ENCODE measurements at places on chromosomes 1 and 21.

DNA sequence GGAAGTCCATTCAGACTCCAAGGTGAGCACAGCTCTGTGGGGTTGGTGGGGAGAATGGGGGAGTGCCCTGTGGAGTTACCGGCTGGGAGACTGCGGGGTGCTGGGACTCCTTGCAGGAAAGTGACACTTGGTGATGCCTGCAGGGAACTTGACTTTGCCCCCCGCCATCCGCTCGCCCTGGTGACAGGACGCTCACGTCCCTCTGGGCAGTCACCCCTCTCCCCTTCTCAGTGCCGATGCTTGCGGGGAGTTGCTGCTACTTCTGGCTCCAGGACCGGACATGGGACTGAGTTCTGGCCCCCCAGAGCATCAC lies 209.5 kb upstream of the C1orf174 start:
- DNase-seq, result no peak

DNA sequence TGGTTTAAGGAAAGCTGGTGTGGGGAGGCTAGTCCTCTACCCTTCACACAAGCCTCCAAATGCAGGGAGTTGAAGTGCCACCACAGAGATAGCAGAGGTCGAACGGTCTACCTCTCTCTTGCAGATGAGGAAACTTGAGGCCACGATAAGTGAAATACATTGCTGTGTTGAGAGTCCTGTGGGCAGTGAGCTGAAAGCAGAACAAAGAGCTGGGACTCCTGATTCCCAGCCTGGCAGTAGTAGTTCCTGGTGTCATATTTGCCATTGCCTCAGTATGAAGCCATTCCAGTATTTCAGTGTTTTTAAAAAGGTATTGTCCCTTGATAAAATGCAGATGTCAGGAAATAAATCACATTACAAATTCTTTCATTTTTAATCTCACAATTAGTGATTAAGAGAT lies 28.6 kb downstream of the AK4 start:
- no peak for DNase-seq

- no peak for DNase-seq
Observed at GRCh38 chr1:57475366-57475765, 51.5 kb upstream of the DAB1 start.

GRCh38 chr1:159077120-159077961 lies 775 bp upstream of the AIM2 start:
- no peak for DNase-seq

GRCh38 chr1:56808410-56808809 lies 10.8 kb downstream of the FYB2 start:
- no peak for DNase-seq

GRCh38 chr1:190436615-190437014 lies 41.0 kb downstream of the BRINP3 start:
- DNase-seq, result no peak

DNA sequence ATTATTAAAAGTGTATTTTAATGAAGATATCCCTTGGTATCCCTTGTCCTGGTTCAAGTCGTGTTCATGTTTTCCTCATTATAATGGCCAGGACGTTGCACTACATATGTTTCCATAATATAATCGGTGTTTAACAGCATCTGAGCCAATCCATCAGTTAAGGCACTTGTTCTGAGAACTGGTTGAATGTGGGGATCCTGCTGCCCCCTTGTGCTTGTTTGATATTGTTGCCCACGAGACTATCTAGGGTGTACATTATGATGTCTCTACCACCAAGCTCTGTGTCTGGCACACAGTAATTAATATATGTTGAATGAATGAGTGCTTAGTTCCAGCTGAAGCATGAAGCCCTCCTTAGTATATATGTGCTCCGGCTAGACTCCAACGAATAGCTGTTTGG lies 193.0 kb downstream of the CACNA1E start:
- DNase-seq, result no peak

GRCh38 chr21:32867597-32867996 lies 96.0 kb upstream of the PAXBP1 start:
- DNase-seq, result no peak

DNA sequence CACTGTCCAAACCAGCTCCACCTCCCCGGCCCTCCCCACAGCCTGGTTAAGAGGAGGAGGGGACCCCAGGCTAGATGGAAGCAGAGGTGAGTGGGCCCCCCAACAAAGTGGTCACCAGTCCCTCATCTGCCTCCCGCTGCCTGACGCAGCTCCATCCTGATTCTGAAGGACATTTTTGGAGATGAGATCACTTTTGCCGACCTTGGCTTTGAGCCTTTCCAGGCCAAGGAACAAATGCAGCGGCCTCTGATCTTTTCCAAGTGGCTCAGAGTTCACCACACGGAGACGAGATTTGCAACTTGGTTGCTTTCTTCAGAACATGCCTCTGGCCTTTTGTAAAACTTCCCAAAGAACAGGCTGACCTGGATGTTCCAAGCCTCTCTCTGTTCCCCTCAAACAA lies 223.1 kb downstream of the NPHP4 start:
- DNase-seq, result no peak

- no peak for DNase-seq
Observed at GRCh38 chr1:151846686-151847237, 6.8 kb downstream of the THEM5 start.

- no peak for DNase-seq
Observed at GRCh38 chr1:232589111-232589811, 40.7 kb downstream of the SIPA1L2 start.

GRCh38 chr1:96338622-96339021 lies 383.0 kb upstream of the PTBP2 start:
- no peak for DNase-seq

DNA sequence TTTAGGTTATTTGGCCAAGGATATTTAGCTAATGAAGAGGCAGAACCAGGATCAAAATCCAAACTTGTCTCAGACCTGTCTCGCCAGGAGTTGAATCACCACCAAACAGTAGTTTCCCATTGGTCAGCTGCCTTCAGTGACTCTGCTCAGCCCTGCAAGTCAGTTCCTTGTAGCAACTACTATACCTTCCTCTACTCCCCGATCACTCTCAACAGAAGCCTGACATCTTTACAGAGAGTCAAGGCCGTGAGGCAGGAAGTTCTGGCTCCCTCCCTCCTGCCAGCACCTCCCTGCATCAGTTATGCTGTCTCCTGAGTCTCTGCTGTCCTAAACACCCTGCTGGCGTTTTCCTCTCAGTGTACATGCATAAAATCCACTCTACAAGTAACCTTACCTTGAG lies 13.2 kb downstream of the PSMD4 start:
- DNase-seq, result no peak

- no peak for DNase-seq
Observed at GRCh38 chr1:65650682-65651081, 142.0 kb upstream of the PDE4B start.

GRCh38 chr1:62528015-62528414 lies 69.3 kb upstream of the ANGPTL3 start:
- DNase-seq, result no peak

DNA sequence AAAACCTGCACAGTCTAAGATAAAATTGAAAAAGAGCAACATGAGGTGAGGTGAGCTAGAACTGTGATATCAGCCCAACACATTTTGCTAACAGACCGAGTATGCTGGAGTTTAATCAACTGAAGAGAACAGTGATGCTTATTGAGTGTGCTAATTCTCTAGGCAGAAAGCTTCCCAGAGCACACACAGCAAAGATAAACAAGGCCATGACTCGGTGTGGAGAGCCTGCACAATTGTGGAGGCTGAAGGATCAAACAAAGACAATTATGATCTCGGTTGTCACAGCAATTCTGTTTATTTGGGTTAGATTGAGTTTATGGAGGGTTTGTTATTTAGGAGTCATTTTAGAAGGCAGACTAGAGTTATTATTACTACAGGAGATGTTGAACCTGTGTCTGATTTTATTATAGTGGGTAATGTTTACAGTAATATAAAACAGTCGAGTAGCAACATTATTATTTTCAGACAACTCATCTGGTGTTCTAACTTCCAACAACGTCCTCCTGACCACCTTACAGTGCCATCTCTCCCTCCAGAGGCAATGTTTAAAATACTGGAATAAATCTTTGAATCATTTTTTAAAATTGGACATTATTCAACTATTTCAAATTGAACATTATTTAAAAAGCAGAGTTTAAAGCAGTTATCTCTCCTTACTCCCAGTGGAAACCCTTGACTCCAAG lies 40.2 kb downstream of the DPT start:
- no peak for DNase-seq

- no peak for DNase-seq
Observed at GRCh38 chr21:45074818-45075595, 627 bp downstream of the ADARB1 start.

DNA sequence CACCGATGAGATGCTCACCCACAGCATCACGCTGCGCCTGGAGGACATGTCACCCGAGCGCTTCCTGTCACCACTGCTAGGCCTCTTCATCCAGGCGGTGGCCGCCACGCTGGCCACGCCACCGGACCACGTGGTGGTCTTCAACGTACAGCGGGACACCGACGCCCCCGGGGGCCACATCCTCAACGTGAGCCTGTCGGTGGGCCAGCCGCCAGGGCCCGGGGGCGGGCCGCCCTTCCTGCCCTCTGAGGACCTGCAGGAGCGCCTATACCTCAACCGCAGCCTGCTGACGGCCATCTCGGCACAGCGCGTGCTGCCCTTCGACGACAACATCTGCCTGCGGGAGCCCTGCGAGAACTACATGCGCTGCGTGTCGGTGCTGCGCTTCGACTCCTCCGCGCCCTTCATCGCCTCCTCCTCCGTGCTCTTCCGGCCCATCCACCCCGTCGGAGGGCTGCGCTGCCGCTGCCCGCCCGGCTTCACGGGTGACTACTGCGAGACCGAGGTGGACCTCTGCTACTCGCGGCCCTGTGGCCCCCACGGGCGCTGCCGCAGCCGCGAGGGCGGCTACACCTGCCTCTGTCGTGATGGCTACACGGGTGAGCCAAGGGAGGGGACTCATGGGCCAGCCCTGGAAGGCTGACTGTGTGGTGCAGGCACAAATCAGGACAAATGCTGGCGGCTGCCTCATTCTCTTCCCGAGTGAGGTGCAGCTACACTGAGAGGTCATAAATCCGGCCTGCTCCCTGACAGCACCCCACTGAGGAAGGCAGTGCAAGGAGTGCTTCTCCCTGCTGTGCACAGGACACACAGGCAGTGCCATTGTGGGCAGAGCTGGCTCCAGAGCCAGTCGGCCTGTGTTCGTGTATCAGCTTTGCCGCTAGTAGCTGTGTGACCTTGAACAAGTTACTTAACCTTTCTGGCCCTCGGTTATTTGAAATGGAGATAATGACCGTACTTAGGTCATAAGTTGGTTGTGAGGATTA lies 9.4 kb downstream of the CELSR2 start:
- DNase-seq, result no peak

DNA sequence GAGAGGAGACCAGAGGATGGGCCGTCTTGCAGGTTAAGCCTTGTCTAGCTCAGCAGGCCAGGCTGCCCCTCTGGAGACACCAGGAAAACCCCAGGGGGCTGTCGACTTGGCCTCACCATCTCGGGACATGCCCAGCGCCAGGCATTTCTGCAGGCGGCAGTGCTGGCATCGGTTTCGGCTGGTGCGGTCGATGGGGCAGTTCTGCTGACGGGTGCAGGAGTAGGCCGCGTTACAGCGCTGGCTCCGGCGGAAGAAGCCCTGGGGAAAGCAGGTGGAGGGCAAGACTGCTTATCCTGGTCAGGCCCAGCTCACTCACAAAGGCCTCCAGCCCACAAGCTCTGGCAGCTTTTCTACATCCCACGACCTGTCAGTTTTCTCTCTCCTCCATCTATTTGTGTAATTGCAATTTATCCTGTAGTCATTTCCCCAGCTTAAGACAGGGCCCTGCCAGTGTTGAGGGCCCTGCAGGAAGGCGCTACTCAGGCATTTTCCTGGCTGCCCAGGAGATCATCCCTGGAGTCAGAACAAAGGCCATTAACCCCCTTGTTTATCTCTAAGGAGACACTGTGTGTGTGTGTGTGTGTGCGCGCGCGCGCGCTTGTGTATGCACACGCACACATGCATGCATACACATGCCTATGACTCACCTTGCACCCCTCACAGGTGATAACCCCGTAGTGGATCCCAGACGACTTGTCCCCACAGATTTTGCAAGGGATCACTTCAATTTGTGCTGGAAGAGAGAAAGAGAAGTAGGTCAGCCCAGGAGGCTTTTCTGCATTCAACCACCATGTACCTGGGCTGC lies 11.5 kb upstream of the LINGO4 start:
- DNase-seq, result no peak

DNA sequence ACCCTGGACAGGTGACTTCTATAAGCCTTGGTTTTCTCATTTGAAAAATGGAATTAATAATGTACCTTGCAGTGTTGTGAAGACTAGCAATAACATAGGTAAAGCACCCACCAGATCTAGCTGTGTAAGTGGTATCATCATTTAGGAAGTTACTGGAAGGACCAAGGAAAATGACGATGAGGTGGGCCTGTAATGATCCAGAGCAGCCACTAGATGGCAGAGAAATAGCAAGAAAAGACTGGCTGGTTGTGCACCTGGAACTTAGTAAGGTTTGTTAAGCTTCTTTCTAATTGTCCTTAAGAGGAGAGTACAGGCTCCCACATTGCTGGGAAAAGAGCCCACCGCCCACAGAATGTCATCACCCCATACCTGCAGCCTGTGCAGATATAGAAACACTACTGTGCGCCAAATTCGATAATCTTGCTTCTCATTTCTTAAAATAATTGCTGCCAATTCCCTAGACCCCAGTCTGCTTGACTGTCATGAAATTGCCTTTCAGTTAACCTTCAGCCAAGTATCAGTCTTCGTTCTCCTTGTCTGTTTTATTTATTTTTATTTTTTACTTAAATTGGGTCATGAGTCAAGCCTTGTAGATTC lies 37.2 kb downstream of the WNT4 start:
- no peak for DNase-seq

- no peak for DNase-seq
Observed at GRCh38 chr1:87077959-87078639, 163.7 kb downstream of the HS2ST1 start.

DNA sequence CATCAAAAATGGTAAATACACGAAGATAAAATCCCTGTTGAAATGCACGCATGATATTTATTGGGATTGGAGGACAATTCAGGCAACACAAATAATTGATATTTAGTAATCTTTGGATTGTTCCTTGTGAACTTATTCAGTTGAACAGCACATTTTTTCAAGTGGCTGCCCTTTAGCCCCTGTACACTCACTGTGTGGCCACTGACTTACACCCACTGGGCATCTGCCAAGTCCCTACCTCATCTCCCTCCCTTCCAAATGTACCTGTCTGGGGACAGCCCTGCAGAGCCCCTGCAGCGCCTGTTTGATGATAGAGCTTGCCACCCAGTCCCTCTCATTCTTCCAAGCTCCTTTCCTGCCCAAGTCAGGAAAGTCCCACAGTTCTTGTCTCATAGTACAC lies 154.3 kb downstream of the GLUL start:
- DNase-seq, result no peak

GRCh38 chr1:67339623-67340343 lies 32.1 kb downstream of the IL12RB2 start:
- no peak for DNase-seq

- DNase-seq, result no peak
Observed at GRCh38 chr1:107251839-107252238, 111.0 kb downstream of the NTNG1 start.

GRCh38 chr1:224435318-224435763 lies 744 bp upstream of the WDR26 start:
- DNase-seq, result peak; percentile 28

- no peak for DNase-seq
Observed at GRCh38 chr1:55378582-55378981, 163.4 kb upstream of the USP24 start.

GRCh38 chr1:175637911-175638310 lies 105.5 kb downstream of the TNR start:
- no peak for DNase-seq

- DNase-seq, result no peak
Observed at GRCh38 chr1:11929849-11930248, 3.6 kb upstream of the KIAA2013 start.

- DNase-seq, result no peak
Observed at GRCh38 chr1:119893827-119894700, 2.3 kb downstream of the ADAM30 start.

GRCh38 chr21:35343046-35343819 lies 294.1 kb upstream of the RUNX1 start:
- no peak for DNase-seq

Measured in caudate nucleus (tissue), 63 donors.